Thyroid gland (tissue), 4 donors: ENCODE measurements at places on chromosomes 7 and 10.

DNA sequence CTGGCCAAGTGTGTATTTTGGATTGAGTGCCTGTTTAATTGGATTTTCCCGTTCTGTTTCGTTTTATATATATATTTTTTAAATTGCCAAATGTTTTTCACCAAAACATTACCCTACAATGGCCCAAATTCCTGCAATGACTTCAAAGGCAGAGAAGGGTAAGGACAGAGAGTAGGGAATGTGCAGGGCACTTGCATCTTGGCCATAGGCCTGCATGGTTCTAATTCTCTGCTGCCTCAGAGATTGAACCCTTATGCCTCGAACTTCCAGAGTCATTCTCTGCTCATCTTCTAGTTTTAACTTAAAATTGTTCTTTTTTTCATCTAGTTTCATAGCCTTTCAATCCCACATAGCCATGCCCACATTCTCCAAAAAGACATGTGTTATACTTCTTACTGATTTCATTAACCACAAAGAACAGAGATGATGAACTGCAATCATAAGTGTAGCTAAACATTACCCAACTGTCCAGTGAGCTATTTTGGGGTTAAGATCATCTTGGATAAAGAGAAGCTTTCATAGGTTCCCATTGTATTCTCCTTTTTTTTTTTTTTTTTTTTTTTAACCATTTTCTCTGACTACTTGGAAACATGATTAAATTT, 177.6 kb downstream of the PLXDC2 start:
- no peak for DNase-seq

- no peak for DNase-seq
Measured at GRCh38 chr7:95897557-95898251, 125.3 kb downstream of the DYNC1I1 start.

DNA sequence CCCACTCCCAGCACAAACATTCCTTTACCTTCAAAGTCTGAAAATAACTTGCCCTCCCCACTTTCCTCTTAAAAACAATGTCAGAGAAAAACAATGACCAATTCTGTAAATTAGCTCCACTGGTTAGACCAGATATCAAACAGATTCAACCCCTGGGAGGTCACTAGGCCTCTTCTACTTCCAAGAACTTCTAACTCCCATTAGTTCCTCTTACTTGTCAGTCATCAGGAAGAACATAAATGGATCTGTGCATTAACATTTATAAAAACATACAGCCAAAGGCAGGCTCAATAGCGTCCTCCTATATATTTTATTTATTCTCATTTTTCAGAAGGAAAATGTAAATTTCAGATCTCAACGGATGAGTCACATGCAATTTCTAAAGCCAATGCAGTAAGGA, 2.2 kb downstream of the ELAPOR2 start:
- DNase-seq, result no peak

DNA sequence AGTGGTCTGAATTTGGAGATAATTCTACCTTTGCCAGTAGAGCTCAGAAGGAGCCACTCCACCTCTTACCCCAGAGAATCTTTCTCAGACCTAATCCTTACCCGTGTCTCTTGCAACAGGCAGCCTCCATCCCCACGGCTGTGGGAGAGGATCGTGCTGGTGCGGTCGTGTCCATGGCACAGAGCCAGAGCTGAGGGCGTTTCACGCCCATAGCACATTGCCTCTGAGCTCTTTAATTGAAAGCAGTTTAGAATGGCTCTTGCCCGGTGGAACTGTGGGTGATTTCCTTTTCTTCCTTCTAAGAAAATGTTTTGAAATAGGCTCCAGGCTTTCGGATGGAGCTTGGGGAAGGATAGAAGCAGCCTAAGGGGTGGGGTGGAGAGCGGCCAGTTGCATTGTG, 41.5 kb downstream of the PRF1 start:
- DNase-seq, result no peak

- no peak for DNase-seq
Measured at GRCh38 chr10:14311206-14311957, 19.3 kb downstream of the FRMD4A start.

GRCh38 chr7:122544463-122544862, 154.5 kb downstream of the RNF133 start:
- no peak for DNase-seq
